Omental fat pad (tissue), 4 donors: ENCODE measurements at places on chromosomes 5 and 9.

DNA sequence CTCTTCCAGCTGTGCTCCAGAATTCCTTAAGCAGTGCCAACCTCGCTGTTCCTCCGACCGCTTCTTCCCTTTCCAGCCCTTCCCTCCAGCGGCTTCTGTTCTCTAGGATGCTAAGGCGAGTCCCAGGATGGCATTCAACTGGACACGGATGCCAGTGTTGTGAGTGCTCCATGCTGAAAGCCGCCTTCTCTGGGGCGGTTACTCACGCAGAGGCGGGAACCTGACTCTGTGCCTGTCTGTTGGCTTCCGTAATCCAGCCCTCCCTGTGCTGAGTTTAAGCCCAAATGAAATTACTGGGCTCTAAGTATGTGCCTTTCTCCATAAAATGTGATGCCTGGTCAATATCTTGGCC, 20.2 kb downstream of the COL5A1 start:
- DNase-seq: no peak

GRCh38 chr5:57956636-57957035, 474.0 kb upstream of the ACTBL2 start:
- DNase-seq: no peak

GRCh38 chr5:156170351-156170961, 156.5 kb upstream of the SGCD start:
- no peak for DNase-seq

DNA sequence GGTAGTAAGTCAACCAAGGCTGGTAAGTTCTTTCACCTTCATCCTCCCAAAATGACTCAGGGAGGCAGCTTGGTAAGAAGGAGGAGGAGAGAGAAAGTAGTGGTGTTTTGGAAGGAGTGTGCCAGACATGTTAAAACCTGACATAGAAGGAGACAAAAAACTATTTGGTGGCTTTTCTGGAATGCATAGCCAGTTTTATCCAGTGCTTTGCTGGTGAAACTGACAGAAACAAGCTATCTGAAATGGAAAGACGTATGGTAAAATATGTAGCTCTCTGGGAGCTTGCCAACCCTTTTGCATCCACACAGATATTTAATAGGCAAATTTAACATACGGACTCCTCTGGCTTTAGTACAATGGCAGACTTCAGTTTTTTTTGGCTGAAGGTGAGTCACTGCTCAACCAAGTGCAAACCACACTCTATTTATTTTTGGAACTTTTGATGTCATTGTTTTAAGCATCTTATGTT, 45.4 kb downstream of the RAB14 start:
- no peak for DNase-seq
